ENCODE measurements at places on chromosomes 2 and 18.

DNA sequence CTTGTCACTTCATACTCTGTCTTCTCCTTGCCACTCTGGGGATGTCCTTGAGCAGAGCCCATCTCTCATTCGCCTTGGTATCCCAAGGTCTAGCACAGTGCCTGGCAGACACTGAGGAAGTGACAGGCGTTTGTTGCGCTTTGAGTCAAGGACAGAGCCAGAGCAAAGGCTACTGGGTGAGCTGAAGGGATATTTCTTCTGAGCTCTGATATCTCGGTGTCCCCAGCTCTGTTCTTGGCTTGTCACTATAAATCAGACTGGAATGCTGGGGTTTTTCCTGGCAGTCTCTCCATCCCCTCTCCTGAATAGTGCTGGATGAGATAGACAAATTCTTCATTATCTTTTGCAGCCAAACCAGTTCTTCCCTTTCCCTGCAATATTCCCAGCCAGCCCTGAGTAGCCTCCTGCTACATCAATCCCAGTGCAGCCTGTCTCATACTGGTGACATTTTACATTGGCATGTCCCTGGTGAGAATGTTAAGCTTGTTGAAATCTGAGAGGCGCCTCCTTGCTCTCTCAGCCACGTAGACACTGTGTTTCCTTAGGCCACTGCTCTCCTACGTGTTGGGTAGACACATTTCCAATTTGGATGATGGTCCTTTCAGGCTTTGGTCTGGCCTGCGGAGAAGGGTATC is 61.7 kb downstream of the CTIF start:
- no peaks in the 10 kb centered on the region for H3K36me3 ChIP-seq
- H3K4me1 ChIP-seq, result no peaks in the 10 kb centered on the region
- H3K27me3 ChIP-seq, result no peaks in the 10 kb centered on the region
- no peak overlapping the region for H3K4me3 ChIP-seq
- no peak overlapping the region for H3K27ac ChIP-seq

DNA sequence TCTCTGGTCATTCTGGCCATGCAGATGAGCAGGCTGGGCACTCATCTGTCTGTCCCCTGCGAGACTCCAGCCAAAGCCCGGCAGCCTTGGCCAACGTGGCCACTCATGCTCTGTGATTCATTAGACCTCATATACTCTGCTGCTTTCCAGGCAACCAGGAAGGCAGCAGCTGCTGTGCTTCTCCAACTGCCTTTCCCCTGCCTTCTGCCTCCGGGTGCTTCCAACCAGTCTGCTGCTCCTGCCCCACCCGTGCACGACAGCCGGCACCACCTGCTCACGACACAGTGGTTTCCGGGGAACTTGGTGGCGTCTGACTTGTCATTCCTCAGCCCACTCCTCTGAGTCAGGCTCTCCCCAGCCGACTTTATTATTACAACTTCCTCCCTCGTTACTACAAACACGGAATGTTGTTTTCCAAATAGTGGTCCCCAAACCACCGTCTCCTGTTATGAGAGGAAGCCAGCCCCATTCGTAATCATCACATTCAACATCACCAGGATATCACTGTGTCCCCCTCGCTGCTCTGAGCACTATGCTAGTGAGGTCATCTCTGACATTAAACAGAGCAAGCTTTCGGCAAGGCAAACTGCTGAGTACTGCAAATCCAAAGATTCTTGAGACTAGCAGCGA is 392.4 kb downstream of the ALK start:
- H3K27me3 ChIP-seq, result no peaks in the 10 kb centered on the region
- H3K27ac ChIP-seq, result no peak overlapping the region
- no peak for DNase-seq
- H3K4me1 ChIP-seq, result no peaks in the 10 kb centered on the region
- no peak overlapping the region for H3K4me3 ChIP-seq
- no peaks in the 10 kb centered on the region for H3K36me3 ChIP-seq

DNA sequence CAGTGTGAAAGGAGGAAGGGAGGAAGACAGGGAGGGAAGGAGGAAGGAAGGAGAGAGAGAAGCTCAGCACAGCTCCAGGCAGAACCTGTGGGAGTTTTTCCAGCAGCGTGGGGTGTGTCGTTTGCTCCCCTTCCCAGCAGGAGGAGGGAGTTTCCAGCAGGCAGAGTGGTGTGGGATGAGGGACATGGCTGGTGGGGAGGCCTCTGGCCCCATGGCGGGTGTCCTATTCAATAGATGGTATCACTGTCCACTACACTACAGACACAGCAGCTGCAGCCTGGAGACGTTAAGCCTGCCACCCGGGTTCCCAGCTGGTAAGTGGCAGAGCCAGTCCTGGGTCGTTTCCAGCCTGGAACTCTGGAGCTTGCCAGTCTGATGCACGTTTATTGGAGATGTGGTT is 44.7 kb downstream of the GLI2 start:
- H3K4me3 ChIP-seq, result no peak overlapping the region
- no peaks in the 10 kb centered on the region for H3K36me3 ChIP-seq
- no peaks in the 10 kb centered on the region for H3K27me3 ChIP-seq
- no peak overlapping the region for H3K27ac ChIP-seq

- H3K36me3 ChIP-seq, result no peaks in the 10 kb centered on the region
- no peaks in the 10 kb centered on the region for H3K27me3 ChIP-seq
- H3K27ac ChIP-seq, result no peak overlapping the region
- H3K4me1 ChIP-seq, result no peaks in the 10 kb centered on the region
- DNase-seq, result no peak
These were observed 19.1 kb upstream of the SH3BP4 start for GRCh38 chr2:234932591-234933168.

DNA sequence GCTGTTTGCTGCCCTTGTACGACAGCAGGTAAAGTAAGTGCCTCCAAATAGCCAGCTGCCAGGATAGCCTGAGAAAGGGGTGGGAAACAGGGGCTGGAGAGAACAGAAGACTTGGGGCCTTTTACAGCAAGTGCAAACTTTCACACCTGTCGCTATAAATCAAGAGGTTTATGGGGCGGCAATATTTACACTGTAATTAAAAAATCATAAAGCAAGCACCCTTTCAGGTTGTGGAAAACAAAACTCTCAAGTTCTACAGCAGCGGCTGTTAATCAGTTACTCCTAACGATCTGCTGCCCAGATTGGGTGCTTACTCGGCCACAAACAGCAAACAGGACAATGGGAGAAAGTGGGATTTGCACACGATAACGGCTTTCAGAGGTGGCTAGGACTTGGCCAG is 359.5 kb upstream of the ETAA1 start:
- H3K36me3 ChIP-seq, result no peaks in the 10 kb centered on the region
- DNase-seq, result peak; percentile 58
- no peak overlapping the region for H3K27ac ChIP-seq
- peaks cover 42% of the 10 kb centered on the region for H3K4me1 ChIP-seq

DNA sequence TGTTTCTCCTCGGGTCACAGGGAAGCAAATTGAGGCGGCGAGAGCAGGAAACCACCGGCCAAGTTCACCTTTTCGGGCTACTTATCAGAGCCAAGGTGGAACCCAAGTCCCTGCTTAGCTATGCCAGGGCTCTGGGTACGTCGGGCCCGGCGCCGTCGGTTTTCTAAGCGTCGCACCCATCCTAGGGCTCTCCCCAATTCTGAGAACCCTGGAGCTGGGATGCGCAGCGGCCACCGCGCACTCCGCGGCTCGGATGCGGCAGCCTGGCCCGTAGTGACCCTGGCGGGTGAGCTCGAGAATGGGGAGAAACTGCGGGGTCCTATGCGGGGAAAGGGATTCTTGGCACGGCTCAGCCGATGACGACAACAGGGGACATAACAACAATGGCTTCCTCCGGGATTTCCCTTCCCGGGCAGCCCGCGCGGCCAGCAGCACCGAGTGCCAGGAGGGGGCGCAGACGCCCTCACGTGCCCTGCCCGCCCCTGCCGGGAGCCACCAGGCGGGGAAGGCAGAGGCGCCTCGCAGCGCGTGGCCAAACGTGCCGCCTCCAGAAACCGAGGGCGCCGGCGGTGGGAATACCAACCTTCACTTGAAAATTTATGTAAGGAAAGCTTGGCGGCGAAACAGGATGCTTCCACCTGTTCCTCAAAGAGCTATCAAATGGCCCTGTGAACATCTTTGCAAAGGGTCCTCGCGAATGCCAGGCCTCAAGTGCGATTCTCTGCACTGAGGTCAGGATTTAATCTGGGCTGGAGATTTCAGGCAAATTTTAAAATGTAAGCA is 2.1 kb upstream of the SLC30A3 start:
- H3K27me3 ChIP-seq, result peaks cover 6% of the 10 kb centered on the region
- no peak overlapping the region for H3K27ac ChIP-seq
